ENCODE measurements at places on chromosomes 12 and 14. TPM values are rescaled to one million over a fixed set of nuclear protein-coding genes. Genes with fewer than 3 reads are reported as not detected.

The CD27 gene
- 1.3 TPM for polyA plus RNA-seq

DNA sequence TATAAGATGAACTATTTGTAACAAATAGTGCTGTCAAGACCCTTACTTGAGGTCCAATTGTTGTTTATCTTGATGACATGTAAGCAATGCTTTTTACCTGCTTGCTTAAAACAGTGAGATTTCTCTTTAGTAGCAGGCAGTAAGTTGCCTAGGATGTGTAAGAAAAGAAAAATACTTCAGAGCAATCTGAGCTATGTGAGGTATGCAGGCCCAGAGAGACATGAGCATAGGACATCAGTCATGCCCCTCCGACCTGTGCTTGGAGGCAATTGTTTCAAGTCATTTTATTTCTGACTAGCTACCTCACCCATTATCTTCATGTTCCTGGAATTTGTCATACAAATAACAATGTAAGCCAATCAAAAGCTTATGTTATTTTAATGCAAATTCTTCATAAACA lies 930.6 kb upstream of the FBXO33 start:
- no peak for DNase-seq

GRCh38 chr14:94390372-94391086 lies 2.1 kb upstream of the SERPINA1 start:
- DNase-seq, result no peak

GRCh38 chr14:105026033-105026785 lies 5.3 kb upstream of the CDCA4 start:
- DNase-seq, result no peak

GRCh38 chr12:31000751-31001150 lies 72.9 kb upstream of the DDX11 start:
- DNase-seq, result no peak

The IPO8 gene
- polyA plus RNA-seq, result 49.8 TPM

DNA sequence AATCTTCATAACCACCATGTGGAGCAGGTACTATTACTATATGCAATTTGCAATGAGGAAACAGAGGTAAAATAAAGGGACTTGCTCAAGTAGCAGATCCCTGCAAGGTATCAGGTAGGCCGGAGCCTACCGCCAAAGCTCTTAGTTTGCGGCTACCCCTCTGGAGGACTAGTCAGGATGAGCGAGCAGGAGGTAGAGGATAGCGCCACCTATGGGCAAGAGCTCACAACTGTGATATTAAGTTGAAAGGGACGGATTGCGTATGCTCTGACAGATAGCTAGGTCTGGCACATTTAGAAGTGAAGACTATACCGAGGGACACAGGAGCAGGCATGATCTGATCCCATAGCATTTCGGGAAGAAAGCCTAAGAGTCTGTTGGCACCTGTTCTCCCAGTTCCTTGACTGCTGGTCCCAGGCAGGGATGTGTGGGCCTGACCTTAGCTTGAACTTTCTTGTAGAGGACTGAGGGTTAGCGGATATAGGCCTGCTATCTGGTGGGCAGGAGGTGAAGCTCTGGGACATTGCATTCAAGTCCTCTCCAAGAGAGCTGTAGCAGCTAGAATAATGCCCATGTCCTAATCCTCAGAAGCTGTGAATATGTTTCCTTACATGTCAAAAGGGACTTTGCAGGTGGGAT lies 48.0 kb downstream of the SLC17A8 start:
- peak; percentile 14 for DNase-seq

- DNase-seq, result no peak
Observed at GRCh38 chr14:75286313-75286712, 7.7 kb downstream of the FOS start.

The ASCL1 gene
- 0.14 TPM for polyA plus RNA-seq

The IL22 gene
- not detected for polyA plus RNA-seq

The DHRS2 gene
- 32.4 TPM for polyA plus RNA-seq

The RFX4 gene
- polyA plus RNA-seq, result not detected

DNA sequence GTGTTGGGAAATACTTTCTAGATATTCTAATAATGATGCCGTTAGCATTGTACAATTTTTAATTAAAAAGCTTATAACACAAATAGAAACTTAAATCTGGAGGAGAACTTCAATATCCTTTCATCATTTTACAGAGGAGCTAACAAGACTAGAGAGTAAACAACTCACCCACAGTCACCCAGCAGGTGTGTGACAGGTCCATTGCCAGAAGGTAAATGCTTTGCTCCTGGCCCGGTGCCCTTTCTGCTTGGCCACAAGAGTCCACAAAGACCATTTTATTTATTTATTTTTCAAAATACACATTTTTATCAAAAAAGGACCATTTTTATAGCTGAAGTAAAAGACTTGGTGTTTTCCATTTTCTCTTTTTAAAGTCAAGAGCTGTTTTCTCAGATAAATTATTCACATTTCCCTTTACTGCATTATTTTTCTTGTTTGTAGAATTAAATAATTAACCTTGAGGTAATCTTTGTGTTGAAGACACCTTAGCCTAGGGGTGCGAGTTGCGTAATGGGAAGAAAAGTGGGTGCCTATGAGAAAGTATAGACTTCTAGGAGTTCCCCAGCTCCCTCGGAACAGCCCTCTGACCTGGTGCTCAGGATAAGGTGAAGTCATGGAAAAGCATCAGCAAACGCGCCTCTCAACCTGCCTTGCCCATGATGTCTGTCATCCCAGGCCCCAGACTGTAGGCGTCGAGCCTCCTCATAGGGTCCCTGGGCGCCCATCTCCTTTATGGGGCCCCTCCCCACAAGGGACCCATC lies 26.3 kb upstream of the AMIGO2 start:
- DNase-seq, result no peak

Measured in right renal pelvis (tissue), 4 donors.